ENCODE measurements at places on chromosomes 4 and X.

DNA sequence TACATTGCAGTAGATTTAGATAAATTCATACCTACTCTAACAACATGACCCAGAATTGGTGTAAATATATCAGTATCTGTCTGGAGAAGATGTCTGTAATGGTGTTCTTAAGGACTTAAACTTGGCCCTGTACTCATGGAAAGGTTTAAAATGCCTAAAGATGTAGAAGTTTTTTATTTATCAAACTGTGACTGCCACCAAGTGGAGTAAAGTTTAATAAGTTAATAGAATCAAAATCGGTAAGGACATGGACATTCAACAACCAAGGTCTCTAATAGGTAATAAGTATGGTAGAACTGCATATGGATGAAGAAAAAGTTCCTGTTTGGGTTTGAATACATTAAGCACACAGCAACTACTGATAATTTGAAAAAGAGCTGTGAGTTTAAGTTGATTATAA, 474.0 kb upstream of the NDST3 start:
- peak; percentile 2 for DNase-seq

DNA sequence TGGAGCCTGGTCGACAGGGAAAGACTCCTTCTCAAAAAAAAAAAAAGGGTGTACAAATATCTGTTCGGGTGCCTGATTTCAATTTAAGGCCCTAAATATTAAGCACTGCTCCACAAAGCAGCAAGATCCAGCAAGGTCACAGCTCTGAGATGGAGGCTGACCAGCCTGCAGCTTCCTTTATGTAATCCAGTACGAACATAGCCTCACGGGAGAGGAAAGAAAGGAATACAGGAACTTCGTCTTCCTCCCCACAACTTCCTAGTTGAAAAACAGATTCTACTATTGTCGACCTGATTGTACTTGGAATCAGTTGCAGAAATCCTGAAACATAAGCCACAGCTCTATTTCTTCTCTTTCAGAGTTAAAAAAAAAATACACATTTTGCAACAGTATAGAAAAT, 53.5 kb upstream of the TBC1D9 start:
- DNase-seq = no peak

GRCh38 chrX:41241962-41242361, 92.0 kb upstream of the DDX3X start:
- no peak for DNase-seq

- DNase-seq = no peak
Measured at GRCh38 chr4:40305328-40306170, 29.6 kb upstream of the CHRNA9 start.

DNA sequence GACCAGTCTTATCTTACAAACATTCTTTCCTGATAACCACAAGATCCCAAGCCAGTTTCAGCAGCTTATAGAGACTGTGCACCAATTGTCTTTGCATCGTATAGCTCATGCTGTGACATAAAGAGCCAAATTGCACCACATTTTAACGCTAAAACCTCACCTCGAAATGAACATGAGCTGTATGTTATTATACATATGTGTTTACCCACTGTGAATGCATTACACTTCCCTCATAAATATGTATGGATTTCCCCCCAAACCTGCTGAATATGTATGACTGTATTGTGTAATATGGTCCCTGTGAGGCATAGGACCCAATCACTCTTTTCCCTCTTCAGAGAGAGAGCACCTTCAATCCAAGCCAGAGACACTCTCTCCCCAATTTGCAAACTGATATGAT, 692.4 kb downstream of the NLGN4X start:
- DNase-seq = no peak

DNA sequence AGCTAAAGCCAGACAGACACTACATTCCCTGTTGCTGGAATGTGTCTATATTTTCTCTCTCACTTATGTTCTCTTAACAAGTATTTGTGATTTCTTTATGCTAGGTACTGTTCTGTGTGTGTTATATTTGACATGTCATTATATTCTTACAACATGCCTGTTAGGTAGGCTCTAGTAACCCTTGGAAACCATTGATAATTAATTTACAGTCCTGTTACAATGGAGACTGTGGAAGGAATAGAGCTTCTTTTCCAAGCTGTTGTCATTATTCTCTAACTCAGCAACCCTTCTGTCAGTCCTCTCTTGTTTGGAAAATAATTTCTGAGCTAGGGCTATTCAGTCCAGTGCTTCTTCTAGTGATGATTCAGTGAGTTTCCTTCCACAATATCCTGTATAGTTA, 419.1 kb upstream of the BOD1L1 start:
- no peak for DNase-seq

DNA sequence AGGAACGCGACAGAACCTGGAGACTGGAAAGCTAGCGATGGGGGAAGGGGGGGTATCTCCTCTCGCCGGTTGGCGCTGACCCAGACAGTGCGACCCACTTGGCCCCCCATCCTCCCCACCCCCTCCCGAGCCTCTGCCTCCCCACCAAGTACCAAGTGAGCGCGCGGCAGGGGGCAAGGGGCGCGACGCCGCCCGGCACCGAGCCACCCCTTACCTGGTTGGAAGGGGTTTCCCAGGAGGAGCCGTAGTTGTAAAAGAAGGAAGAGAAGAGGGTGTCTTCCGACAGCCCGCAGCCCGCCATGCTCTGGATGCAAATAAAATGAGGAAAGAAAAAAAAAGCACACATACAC, 112.2 kb downstream of the DHX15 start:
- DNase-seq = no peak

- no peak for DNase-seq
Measured at GRCh38 chr4:148170408-148171365, 271.5 kb downstream of the NR3C2 start.

DNA sequence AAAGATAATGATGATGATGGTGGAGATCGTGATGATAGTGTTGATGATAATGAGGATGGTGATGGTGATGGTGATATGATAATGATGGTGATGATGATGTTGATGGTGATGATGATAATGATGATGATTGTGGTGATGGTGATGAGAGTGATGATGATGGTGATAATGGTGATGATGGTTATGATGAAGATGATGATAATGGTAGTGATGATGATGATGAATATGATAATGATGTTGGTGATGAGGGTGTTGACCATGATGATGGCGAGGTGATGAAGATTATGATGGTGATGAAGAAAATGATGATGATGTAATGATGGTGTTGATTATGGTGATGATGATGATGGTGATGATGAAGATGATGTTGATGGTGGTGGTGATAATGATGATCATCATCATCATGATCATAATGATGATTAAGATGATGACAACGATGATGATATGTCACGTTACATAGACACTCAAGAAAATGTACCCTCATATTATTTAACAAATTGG, 1106.4 kb downstream of the NLGN4X start:
- no peak for DNase-seq

All from NCI-H82 (cell line).